Heart left ventricle (tissue), 16 donors: ENCODE measurements at places on chromosomes 2 and 18. TPM values are rescaled to one million over a fixed set of nuclear protein-coding genes. Genes with fewer than 3 reads are reported as not detected.
A peak's percentile ranks its signal among the peaks of the same experiment; 100 is the strongest.

ADD2 gene
- total RNA-seq, result 3.7 TPM

AQP12A gene
- not detected for total RNA-seq

DNA sequence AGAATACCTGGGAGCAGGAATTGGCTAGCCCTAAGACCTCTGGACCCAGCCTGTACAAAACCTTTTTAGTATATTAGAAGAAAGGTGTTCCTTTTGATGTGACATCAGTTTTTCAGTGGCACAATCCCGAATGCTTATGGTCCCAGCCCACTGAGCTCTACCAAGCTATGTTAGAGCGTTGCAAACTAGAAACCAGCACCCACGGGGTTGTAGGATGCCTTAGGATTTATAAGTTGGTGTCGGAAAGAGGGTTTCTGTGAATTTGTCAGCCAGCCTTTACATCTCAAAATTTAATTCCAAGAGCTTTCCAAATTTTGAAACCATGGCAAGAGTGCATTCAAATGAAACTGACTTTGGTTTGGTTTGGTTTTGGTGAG lies 499 bp upstream of the LMAN1 start:
- peak overlapping the region; percentile 93 for H3K4me3 ChIP-seq
- peaks cover 15% of the 10 kb centered on the region for H3K36me3 ChIP-seq
- H3K27ac ChIP-seq, result peak overlapping the region; percentile 90
- H3K27me3 ChIP-seq, result no peaks in the 10 kb centered on the region
- peaks cover 13% of the 10 kb centered on the region for H3K4me1 ChIP-seq

SCG2 gene
- total RNA-seq, result 0.22 TPM

- no peak for DNase-seq
- no peak overlapping the region for H3K4me3 ChIP-seq
- H3K4me1 ChIP-seq, result no peaks in the 10 kb centered on the region
- H3K27ac ChIP-seq, result no peak overlapping the region
- no peaks in the 10 kb centered on the region for H3K36me3 ChIP-seq
- no peaks in the 10 kb centered on the region for H3K27me3 ChIP-seq
Observed at GRCh38 chr2:21358976-21359375, 235.2 kb downstream of the TDRD15 start.

- no peak overlapping the region for H3K4me3 ChIP-seq
- no peak for DNase-seq
- H3K27me3 ChIP-seq, result no peaks in the 10 kb centered on the region
- H3K36me3 ChIP-seq, result no peaks in the 10 kb centered on the region
- no peak overlapping the region for H3K27ac ChIP-seq
Observed at GRCh38 chr2:48711343-48711742, 44.2 kb downstream of the LHCGR start.

ACAA2 gene
- 170 TPM for total RNA-seq
